ENCODE measurements at places on chromosomes 4 and X.

- no peak for DNase-seq
Observed at GRCh38 chr4:100023800-100024199, 73.7 kb upstream of the H2AZ1 start.

DNA sequence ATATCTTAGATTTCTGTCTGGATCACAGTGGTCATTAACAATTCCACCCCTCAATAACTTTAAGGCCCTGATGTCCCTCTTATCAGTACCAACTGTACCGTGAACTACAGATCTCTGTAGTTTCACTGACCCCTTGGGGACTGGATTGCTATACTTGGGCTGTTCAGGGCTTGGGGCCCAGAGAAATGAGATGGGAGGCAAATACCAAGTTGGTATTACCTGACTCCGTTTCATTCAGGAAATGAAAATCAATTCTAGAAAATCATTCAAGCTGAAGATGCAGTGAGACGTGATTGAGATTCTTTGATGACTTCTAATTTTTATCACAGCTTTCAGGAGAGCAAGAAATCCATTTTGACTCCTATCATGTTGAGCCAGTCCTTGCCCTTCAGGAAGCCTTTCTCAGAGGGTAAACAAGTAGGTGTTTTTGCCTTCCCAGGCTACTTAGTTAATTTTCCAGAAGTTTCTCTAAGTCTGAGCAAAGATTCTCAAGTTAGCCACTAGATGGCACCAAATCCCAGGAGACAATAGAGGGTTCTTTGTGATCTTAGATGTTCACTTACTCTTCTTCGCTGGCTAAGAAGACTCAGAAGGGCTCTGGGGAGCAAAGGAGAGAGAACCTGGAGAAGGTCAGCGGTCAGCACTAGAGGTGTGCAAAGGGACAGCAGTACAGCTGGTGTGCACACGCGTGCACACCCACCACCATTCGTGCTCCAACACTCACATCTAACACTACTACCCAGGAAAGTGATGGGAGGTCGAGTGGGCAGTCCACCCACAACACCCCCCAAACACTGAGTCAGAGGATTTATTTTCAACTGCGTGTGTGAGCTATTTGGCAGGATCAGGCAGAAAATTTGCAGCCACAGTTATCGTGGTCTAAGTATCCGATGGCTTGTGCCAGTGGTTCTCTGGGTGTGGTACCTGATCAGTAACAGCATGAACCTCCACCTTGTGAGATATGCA, 7.4 kb downstream of the HNRNPH2 start:
- DNase-seq: no peak

DNA sequence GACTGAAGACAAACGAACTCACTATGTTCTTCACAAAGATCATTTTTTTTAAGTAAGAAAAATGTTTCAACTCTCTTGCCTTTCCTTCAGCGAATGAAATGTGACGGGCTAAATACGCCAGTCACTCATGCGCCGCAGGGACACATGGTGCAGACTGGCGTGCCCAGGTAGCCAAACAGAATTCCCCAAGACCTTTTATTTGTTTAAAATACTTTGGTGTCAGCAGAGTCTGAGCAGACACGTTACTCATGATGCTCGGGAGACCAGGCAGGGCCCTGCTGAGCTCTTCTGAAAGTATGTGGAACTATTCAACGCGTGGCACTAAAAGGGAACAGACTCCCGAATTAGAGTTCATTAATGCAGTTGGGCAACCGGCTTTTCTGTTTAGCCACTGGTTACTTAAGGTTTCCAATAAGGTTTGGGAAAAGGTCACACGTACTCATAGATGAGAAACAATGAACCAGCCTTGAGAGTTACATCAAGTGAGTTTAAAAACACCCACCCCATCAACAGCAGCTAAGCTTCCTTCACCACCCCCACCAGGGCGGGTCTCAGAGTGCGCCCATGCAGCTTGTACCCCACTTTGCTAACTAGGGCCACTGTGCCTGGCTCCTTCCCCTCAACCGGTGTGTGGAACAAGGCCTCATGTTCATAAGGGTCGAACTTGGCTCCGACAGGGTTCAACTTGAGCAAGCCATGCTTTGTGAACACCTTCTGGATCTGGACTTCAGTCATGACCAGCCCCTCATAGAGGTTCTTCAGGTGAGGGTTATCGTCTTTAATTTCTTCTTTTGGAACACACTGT, 7.3 kb downstream of the GRPEL1 start:
- DNase-seq: no peak

GRCh38 chr4:113013751-113014150, 35.7 kb upstream of the ANK2 start:
- no peak for DNase-seq

DNA sequence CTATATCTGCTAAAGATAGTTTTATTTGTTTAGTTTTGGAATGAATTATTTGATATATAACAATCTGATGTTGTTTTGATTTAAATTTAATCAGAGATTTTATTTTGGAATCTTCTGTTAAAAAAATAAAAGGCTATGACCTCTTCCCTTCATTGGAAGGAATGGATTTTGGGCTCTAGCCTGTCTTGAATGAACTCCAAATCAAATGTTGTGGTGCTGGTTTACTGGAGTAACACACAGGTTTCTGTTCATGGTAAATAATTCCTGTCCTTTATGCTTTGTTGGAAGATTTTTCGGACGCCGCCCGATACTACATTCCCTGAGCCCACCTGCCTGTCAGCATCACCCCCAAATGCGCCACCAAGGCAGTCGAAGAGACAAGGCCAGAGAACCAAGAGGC, 291.1 kb downstream of the ARHGAP10 start:
- no peak for DNase-seq

DNA sequence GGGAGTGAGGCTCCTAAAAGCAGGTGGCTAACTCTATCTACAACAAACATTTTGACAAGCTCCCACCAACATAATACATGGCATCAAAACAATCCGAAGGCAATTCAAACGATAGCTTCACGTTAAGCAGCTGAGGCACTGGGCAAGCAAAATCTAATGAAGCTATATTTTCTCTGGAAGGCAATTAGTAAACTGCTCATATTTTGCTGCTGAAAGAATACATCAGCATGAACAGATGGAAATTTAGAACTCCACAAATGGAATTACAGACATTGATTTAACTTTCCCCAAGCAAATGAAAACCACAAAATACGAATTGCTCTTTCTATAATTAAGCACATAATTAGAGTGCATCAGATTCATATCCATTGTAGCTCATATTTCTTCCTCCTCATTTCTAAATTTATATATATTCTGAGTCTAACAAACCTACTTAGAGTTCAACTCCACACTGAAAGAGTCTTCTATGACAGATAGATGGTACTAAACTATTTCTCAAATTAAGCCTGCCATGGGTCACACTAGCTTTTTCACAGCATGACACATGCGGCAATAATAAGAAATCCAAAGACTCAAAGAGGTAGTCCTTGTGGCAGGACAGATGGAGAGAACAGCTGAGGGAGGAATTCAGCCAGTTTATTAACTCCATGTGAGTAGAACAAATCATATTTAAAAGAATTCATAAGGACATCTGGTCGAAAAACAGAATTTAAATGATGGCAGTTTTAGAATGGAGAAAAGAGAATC, 305.4 kb downstream of the MAPK10 start:
- DNase-seq: no peak

DNA sequence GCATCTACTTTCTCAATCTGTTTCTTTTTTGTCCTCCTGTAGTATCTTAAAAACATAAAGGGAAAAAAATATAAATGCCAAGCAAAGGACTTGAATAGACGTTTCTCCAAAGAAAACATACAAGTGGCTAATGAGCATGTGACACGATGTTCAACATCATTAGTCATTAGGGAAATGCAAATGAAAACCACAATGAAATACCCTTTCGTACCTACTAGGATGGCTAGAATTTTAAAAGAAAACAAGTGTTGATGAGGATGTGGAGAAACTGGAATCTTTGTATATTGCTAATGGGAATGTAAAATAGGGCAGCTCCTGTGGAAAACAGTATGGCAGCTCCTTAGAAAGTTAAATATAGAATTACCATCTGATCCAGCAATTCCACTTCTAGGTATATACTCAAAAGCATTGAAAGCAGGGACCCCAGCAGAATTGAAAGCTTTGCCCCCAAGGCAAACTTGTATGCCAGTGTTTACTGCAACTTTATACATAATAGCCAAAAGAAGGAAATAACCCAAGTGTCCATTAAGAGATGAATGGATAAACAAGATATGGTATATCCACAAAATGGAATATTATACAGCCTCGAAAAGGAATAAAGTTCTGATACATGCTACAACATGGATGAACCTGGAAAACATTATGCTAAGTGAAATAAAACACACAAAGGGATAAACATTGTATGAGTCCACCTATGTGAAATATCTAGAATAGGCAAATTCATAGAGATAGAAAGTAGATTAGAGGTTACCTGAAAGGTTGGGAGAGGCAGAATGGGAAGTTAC, 138.3 kb downstream of the SH3KBP1 start:
- DNase-seq: no peak

DNA sequence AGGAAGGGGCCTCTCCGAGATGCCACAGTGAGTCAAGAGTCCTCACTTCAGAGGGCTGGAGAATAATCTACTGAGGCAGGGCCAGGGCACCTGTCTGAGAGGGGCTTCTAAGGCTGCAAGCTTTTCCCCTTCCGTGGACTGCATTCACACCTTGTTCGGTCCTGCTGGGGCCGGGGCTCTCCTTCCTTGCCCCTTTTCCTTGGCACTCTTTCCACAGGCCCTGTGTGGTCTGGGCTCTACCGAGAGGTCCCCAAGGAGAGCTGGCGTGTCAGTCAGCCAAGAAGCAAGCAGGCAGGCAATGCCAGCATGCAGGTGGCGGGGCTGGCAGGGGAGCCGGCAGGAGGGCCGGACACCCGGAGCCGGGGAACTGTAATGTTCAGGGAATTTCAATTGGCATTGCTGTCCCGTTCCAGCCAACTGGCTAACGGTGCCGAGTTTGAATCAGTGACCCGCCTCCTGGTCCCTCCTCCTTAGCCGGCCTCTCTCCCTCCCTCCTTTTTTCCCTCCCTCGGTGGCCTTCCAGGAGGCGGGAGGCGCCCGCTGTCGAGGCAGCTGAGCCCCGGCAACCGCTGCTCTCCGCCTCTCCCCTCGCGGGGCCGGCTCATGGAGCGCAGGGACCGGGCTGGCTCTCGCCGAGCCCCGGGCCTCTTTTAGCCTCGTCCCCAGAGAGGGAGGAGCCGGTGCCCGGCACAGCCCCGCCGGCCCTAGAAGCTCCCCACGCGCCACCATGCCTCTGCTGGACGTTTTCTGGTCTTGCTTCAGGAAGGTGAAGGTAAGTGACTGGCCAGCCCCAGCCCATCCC, at the start of gene STARD8:
TSS of gene STARD8 (plus strand) at position 511 of the 802 bp plus-strand sequence. CDS start at position 728, 217 bp downstream.
- no peak for DNase-seq

- DNase-seq: no peak
Observed at GRCh38 chr4:128590034-128590740, 219.3 kb upstream of the JADE1 start.

DNA sequence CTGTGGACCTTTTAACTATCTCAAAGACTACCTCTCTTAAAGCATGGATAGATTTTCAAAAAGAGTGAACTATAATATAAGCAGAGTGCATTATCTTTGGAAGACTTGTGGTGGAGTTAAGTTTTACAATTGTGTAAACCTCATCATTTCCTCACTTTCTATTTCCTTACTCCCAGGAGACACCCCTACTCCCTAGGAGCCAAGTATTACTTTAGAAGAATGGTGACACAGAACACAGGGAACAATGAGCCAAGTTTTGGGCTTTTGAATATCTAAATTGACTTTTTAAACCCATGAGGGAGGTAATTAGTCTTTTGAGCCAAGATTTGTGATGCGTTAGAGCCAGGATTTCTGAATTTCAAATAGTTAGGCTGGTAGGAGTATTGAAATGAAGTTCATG, 78.9 kb upstream of the UNC5C start:
- no peak for DNase-seq

DNA sequence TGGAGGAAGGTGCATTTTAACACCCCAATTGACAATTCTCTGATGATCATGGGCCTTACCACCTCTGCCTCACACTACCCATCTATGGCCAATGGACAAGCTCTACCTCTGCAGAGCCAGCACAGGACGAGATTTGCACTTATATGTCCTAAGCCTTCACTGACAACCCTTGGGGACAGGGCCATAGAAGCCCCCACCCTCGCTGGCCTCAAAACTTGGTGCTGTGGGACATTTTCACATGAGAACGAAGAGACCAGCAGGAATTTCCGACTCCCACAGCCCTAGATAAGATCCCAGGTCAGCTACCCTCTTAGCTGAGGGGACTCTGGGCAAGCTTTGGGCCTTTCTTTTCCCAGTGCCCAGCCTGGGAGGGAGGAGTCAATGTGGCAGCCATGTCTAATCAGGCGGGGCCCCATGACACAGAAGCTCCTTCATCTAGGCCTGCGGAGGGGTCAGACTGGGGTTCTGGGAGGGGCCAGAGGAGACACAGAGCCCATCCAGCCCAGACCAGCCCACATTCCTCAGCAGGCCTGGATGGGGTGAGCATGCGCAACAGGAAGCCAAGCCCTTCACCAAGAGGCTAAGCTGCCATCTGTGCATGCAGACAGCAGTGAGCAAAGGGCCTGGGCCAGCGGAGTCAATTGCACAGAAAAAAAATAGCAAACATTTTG, 12.1 kb downstream of the PJA1 start:
- DNase-seq: no peak

- DNase-seq: no peak
Observed at GRCh38 chr4:150367326-150367725, 214.6 kb upstream of the MAB21L2 start.

DNA sequence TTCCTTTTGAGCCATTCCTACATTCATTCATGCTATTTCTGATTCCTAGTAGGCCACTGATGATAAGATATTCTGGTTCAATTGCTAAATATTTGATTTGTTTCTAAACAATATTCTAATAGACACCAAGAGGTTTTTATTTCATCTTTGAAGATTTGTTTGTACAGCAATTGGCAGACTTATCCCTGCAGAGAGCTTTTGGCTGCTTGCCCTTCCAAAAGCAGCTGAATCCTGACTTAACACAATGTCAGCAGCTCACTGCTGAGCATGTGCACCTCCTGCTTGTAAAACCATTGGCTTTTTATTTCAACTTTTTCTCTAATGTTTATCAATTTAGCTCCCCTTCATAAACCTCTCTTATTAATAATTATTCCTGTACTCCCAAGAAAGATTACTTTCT, 45.3 kb downstream of the MMRN1 start:
- no peak for DNase-seq

- no peak for DNase-seq
Observed at GRCh38 chr4:121243485-121243884, 79.4 kb upstream of the TNIP3 start.

GRCh38 chrX:100417681-100418080, 7.6 kb upstream of the PCDH19 start:
- no peak for DNase-seq

GRCh38 chrX:86171366-86171765, 23.1 kb downstream of the DACH2 start:
- no peak for DNase-seq

GRCh38 chrX:45873781-45874180, 671.4 kb downstream of the ZNF674 start:
- no peak for DNase-seq

All from activated T-helper 1 cell treated with Interleukin-2 at 50 U/mL for 16 hours (primary cell).